Hepatocyte (in vitro differentiated cells): ENCODE measurements at places on chromosomes 7 and 10.

GRCh38 chr10:104659809-104660208, 18.7 kb downstream of the SORCS3 start:
- DNase-seq: no peak

GRCh38 chr7:106870983-106871410, 5.9 kb downstream of the PIK3CG start:
- no peak for DNase-seq

DNA sequence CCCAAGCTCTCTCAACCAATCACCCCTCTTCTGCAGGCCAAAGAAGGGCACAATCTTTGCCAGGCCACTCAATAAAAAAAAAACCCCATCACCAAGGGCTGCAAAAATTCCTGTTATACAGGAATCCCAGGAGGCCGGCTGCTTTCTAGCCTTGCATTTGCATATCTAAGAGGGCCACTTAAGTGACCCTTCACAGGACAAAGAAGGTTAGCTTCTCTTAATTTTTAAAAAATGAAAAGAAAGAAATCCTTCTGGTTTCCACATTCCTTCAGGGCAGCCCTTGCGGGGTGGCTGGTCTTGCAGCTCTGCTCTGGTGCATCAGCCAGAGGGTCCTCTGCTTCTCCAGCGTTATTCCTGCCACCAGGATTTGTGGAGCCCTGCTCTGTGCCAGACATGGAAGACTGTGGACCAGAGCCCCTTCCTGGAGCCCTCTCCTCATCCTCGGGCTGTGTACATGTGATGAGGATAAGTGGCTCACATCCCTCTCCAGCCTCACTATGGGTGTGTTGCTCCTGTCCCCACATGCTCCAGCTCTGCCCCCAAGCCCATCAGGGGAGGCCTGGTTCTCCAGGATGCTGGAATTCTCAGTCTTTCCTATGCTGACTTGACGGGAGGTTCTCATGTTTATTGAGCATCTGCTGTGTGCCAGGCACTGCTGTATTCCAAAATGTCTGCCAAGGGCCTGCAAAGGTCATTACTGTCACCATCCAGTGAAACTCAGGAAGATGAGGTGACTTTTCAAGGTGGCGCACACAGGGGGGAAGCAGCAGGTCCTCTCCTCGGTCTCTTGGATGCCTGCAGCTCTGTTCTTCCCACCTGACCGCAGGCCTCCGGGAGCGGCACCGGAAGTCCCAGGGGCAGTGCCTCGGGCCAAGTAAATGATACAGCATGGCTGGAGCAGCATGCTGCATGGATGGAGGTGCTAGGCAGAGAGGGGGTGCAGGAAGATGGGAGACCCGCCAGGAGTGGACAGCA, 67.7 kb downstream of the ARHGAP22 start:
- DNase-seq: no peak

- DNase-seq: no peak
Measured at GRCh38 chr7:28125431-28126409, 54.9 kb downstream of the JAZF1 start.

DNA sequence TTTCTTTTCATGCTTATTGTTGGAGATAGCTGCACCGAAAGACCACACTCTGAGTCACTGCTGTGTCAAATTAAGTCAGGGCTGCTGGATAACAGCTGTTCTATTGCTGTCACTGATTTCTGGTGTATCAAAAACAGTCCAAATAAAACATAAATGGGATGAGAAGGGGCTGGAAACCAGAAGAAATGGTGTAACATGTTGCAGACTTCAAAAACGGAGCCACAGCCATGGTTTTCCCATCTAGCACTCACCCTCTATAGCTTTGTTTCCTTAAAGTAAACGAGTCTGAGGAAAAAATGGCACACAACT, 103.3 kb upstream of the DIP2C start:
- DNase-seq: no peak

- DNase-seq: no peak
Measured at GRCh38 chr7:27631391-27631790, 31.3 kb downstream of the HIBADH start.

- no peak for DNase-seq
Measured at GRCh38 chr10:79289801-79290200, 57.5 kb upstream of the PPIF start.

GRCh38 chr7:118855290-118855689, 630.8 kb downstream of the ANKRD7 start:
- no peak for DNase-seq

GRCh38 chr7:130998993-130999602, 265.1 kb upstream of the KLF14 start:
- no peak for DNase-seq

DNA sequence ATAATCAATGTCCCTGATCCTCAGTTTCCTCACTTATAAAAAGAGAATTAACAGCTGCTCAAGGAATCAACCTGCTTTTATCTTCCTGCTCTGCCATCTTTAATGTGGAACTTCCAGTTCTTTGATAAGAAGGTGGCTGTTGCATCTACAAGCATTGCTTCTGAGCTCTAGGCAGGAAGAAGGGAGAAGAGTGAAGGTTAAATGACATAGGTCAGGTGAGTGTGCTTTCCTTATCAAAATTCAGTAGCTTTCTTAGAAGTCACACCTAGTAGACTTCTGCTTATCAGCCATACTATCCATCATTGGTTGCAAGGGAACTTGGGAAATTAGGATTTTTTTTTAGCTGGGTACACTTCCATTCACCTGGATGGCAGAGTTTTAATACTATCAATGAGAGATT, 24.0 kb upstream of the KIF20B start:
- DNase-seq: no peak

DNA sequence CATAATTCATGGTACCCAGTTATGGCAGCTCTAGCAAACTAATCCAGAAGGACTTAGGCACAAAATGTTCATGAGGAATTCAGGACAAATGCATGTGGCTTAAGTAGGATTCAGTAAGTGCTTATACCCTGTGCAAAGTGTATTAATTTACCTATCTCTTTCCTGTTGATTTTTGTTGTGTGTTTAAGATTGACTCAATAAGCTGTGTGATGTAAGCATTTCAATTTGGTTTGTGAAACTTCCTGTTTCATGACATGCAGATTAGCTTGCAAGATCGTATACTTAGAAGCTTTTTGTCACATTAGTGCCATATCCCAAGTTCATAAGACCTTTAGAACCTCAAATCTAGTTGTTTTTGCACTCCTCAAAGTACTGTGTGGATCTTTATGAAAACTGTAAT, 416.7 kb downstream of the ARL4A start:
- DNase-seq: no peak

GRCh38 chr10:47058961-47059391, 147.7 kb downstream of the PTPN20 start:
- no peak for DNase-seq

DNA sequence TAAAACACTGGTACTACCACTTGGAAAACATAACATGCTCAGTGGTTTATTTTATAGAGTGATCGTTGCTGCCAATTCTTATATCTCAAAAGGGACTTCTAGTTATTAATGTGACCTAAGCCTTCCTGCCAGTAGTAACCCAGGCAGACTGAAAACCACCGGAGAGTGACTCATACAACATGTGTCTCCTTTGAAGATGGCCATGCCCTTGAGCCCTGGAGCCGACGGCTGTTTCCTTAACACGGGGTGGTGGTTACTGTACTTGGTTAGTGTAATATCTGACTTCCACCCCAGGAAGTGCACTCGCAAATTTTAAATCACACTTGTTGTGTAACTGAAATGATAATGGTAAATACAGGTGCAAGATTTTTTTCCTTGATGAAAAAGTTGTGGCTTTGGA, 30.5 kb downstream of the JAKMIP3 start:
- peak; percentile 63 for DNase-seq

DNA sequence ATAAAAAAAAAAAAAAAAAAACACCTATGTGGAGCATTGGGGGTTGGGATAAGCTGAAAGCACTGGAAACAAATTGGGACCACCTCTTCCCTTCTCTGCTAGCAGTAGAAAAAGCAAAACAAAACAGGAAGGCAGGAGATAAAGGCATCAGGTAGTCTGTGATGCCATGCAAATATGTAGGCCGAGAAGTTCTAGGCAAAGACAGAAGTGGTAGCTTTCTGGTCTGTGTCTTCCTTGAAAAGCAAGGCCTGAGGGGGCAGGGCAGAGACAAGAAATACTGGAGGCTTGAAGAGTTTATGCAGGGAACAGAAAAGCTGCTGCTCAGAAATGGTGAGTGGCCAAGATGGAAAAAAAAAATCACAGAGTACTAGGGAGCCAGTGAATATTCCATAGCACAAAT, 111.1 kb downstream of the ELMO1 start:
- DNase-seq: no peak

- no peak for DNase-seq
Measured at GRCh38 chr10:43399320-43400310, 9.4 kb downstream of the HNRNPF start.

GRCh38 chr7:112266595-112267270, 60.2 kb downstream of the ZNF277 start:
- DNase-seq: no peak

GRCh38 chr10:121087688-121088087, 236.5 kb downstream of the WDR11 start:
- no peak for DNase-seq

GRCh38 chr7:86942081-86942480, 117.4 kb downstream of the ELAPOR2 start:
- no peak for DNase-seq

- DNase-seq: no peak
Measured at GRCh38 chr10:34112171-34112782, 702.8 kb downstream of the PARD3 start.

DNA sequence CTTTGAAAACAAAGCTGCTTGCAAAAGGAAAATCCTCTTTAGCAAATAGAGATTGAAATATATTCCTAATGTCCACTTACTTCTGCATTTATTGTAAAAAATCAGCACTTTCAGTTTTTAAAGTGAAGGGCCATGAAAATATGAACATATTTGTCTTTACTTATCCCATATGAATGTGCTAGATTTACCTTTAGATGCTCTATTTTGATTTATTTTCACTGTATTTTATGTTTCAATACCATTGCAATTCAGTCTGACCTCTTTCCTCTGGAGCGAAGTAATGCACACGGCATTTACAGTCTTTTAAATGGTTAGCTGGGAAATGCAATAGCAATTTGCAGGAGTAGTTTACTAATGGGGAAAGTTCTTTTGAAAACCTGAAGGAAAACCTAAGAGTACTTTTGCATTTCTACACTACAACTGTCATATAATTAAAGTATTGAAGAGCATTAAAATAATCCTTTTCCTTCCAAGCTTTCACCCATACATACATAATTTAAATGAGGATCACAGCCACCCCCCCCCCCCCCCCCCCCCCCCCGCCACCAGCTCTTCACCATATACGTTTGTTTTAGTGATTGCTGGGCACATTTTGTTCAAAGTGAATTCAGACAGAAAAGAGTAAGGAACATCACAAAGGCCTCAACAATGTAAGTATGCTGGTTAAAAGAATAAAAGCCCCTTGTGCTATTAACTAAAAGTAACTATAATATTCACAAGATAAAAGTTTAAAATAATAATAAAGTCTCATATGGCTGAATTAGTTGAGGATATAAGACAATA, 3.5 kb downstream of the SKIDA1 start:
- DNase-seq: no peak

DNA sequence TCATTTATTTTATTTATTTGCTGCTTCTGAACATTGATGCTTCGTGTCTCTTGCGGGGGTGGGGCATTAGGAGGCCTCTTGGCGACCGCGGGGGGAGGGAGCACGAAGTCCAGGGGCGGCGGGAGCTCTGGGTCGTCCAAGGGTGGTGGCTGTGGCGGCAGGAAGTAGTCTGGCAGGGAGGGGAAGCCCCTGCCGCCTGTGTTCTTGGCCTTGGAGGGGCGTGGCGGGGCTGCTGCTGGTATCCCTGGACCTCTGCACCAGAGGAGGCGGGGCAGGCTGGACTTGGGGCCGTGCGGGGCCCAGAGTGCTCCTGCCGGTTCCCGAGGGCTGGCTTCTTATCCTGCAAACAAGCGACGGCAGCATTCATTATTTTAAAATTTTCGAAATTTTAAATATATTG, 70.5 kb upstream of the ABI1 start:
- peak; percentile 74 for DNase-seq

GRCh38 chr7:70405241-70405640, 726.7 kb upstream of the GALNT17 start:
- DNase-seq: no peak
